Fibroblast of lung (primary cell): ENCODE measurements at places on chromosomes 2 and 18. TPM values are rescaled to one million over a fixed set of nuclear protein-coding genes. Genes with fewer than 3 reads are reported as not detected.

Gene TMEM37
- total RNA-seq = 0.99 and 2.6 TPM in 2 replicates

Gene FBXO36
- total RNA-seq = 3.5 and 3.9 TPM in 2 replicates

Gene OSBPL6
- total RNA-seq = 2.1 and 5.3 TPM in 2 replicates

Gene HOXD13
- not detected in 2 replicates for total RNA-seq

Gene KCNE4
- total RNA-seq = 11.0 and 25.3 TPM in 2 replicates

Gene TMEM214
- total RNA-seq = 17.5 and 22.6 TPM in 2 replicates

Gene ABCG5
- total RNA-seq = not detected in 2 replicates

Gene INPP1
- total RNA-seq = 13.4 and 14.0 TPM in 2 replicates

GRCh38 chr2:2331881-2332280 lies 806 bp upstream of the MYT1L start:
- no peak for DNase-seq

GRCh38 chr2:186991766-186992417 lies 142.9 kb upstream of the ZSWIM2 start:
- peak; percentile 31 for DNase-seq

DNA sequence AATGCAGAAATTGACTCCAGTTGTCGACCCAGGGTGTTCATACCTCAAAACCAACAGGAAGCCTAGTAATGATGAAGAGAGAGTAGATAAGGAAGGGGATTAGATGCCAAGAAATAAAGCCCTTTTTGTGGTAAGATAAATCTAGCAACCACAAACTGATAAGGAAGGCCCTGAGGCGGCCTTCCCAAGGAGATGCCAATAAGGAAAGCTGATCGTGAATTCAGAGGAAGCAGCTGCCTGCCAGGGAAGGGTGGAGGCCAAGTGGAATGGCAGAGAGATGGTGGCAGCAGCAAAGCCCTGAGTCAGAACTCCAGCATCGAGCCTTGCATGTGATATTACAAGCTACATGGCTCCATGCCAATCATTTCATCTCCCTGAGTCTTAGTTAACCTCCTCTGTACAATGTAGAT lies 126.3 kb downstream of the IRS1 start:
- peak; percentile 96 for DNase-seq

GRCh38 chr2:59892398-59892797 lies 661.1 kb downstream of the BCL11A start:
- DNase-seq = no peak

DNA sequence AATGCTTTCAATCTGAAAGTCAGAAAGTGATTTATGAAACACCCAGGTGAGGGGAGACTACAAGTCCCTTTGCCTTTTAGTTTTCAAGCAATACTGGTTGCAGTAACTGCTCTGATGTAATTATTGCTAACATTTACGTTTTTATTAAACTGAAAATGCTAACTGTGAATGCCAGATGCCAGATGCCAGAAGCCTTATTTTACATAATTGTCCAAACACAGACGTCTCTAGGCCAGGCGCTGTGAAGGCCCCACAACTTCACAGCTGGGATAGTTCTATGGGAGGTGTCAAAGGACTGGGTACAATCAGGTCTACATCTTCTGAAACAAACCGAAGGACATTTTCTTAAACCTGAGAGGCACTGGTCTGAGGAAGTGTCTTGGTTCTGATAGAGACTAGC lies 27.5 kb upstream of the MSGN1 start:
- DNase-seq = no peak

- no peak for DNase-seq
These were observed 58.6 kb downstream of the LRP2 start for GRCh38 chr2:169303579-169304305.

DNA sequence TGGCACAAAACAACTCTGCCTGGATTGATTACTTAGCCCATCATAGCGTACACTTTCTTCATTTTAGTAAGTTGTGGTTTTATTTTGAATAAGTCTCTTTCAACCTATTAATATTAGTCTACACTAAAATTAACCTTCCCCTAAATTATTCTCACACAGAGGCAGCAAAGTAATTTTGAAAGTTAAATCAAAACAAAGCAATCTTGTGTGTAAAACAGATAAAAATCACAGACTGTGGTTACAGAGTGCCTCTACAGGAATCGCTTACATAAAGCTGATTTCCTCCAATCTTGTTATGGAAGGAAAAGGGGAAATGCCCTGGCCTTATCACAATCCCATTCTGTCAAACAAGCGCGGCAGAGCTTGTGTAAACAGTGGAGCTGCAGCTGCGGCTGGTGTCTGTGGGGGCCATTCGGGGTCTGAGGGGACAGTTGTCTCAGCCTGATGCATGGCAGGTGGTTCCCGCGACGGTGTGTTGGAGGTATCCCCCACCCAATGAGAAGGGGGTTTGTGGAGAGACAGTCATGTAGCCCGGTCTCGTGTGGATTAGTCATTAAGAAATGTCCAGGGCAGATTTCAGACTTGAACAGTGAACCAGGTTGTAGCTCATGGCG lies 42.1 kb downstream of the BCL2L11 start:
- DNase-seq = no peak

DNA sequence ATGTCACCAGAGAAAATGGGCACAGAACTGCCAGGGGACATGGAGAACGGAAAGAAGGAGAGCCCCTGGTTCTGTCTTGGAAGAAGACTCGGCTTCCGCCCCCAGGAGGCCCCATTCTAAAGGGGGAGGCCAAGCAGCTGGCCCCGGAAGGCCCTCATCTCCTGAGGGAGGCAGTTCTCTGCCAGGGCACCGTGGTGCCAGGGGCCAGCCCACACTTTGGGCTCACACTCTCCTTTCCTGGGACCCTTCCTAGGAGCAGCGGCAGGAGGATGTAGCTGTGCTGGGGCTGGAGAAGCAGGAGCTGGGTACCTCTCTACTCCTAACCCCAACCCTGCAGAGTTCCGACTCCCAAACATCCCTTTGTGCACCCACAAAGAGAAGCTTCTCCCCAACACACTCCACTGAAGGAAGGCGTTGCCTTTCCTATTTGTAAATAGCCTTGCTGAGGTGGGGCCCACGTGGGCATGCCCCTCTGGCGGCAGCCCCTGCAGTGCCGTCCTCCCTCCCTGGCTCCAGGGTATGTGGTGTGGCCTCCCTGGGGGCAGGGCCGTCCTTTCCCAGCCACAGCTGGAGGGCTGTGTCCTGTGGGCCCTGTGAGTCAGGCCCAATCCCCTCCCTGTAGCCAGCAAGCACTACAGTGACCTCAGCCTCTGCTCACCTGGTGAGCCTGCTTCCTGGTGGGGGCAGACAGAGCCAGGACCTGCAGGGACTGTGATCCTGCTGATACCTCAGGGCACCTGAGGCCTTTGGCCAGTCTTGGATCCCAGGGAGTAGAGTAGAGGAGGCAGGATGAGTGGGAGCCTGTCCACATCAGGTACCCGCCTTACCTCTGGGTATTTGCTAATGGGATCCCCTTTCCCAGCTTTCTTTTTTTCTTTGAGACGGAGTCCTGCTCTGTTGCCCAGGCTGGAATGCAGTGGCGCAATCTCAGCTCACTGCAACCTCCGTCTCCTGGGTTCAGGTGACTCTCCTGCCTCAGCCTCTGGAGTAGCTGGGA lies 26.6 kb downstream of the ZFP36L2 start:
- DNase-seq = peak; percentile 26

DNA sequence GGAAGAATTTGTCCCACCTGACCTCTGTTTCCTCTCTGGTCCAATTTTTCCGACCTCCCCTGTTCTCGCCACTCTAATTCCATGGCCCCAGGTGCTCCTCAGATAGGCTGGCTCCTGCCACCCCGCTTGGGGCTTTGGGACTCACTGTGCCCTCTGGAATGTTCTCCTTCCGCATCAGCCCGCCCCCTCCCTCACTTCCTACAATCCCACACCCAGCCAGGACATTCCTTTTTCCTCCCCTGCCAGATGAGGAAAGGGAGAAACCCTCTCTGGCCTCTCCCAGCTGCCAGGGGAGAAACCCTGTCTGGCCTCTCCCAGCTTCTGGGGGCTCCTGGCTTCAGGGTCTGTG lies 3.1 kb upstream of the OR6B2 start:
- no peak for DNase-seq

DNA sequence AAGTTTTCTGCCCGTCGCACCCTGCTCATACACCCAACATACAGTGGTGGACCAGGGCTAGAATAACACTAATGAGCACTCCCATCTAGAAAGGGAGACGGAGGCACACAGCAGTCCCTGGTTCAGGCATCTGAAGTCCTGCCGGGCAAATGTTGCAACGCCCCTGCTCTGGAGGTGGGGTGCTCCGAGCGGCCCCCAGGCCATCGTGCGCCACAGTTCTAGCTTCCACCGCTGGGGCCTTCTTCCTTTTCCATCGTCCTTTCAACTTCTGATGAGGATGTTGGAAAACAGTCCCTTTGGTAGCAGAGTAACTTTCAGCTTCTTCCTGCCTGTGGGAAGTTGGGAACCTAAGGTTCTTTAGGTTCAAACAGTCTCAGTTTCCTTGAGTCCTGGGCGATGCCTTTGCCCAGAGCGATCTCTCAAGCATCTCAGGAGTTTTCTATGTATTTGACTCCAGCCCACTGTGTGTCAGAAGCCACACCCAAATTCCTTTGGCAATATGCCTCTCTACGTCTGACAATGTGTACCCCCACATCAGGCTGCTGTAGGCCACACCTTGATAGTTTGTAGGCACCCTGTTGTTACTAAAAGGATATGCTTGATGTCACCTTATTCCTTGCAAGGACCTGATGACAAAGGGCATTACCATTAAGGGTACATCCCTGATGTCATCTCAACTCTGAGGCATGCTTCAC lies 258.8 kb downstream of the GLI2 start:
- no peak for DNase-seq

DNA sequence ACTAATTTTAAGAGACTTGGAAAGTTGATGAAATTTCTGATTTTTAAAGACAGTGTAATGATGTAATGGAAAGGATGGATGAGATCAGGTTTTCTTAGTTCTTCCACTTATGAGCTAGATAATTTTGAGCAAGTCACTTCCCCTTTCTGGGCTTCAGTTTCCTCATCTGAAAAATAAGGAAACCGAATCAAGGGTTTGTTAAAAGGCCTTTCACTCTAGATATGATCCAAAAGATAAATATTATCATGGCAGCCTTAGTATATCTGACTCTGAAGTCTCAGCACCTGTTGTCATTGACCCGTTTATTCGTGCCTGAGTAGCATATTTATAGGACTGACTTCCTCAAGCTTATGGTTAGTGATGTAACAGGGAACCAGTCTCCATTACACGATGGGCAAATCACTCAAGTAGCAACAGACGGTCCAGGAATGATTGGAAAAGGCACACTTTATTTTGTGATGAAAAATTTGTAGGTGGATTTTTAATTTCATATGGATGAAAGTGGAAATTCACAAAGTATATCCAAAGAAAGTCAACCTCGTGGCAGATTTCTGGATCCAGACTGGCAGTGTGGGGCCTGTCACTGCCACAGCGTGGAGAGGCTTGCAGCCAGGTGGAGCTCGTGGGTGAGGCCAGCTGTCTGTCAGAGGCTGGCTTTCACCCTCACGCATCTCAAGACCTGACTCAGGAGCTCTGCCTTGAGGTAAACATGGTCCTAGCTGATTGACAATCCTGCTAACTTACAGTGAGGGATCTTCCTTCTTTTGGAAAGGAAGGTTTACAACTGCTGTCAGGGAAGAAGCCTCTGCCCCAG lies 137.9 kb upstream of the CXCR4 start:
- DNase-seq = no peak

DNA sequence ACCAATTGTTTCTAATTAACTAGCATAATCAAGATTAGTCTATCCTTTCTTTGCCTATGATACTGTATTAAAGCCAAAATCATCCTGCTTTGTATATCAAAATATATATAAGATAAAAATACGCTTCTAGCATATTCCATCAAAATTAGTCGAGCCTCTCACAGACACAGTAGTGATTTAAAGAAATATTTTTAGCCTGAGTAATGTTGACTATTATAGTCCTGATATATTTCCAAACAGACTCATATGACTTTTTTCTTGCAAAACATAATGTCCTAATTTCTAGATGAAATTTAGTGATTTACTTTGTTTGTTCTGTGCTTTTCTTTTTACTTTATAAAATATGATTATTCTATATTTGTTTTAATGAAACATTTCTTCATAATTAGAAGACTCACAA lies 30.9 kb downstream of the FAP start:
- DNase-seq = no peak
